ENCODE measurements at places on chromosomes 6 and 20.

GRCh38 chr6:130421585-130421984, 55.8 kb downstream of the TMEM200A start:
- no peak for DNase-seq

DNA sequence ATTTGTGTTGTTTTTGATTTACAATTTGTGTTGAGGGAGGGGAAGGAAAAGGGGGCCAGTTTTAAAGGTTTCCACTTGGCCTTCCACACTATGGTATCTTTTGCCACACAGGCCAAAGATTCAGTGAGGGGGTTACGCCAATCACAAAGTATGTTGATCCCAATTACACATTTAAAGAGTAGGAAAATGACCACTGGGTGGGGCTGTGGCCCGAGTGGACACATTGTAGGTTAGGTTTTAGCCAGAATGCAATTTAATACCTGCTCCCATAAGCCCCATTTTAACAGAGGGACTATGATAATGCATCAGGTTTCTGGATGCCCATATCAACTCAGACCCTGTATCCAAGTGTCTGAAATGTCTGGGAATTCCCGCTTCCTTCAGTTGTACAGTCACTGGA, 15.6 kb downstream of the VGLL2 start:
- DNase-seq = no peak

- no peak for DNase-seq
Measured at GRCh38 chr6:139486476-139486799, 112.0 kb upstream of the CITED2 start.

DNA sequence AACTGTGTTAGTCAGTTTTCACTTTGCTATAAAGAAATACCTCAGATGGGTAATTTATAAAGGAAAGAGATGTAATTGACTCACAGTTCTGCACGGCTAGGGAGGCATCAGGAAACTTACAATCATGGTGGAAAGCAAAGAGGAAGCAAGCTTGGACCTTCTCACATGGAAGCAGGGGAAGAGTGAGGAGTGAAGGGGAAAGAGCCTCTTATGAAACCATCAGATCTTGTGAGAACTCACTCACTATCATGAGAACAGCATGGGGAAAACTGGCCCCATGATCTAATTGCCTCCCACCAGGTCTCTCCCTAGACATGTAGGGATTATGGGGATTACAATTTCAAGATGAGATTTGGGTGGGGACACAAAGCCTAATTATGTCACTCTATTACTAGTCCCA, 41.3 kb upstream of the PLAGL1 start:
- no peak for DNase-seq

DNA sequence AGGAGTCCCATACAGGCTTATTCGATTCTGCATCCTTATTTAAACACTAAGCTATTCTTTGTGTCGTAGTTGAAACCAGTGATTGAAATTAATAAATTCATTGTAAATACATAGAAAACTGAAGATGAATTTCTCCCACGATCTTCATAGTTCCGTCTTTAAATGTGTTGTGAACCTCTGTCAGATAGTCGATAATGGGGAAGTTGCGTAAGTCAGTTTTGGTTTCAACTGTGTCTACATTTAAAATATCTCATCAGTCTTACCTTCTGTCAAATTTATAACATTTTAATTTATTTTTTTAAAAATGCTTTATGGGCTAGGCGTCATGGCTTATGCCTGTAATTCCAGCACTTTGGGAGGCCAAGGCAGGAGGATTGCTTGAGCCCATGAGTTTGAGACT, 12.7 kb downstream of the STX11 start:
- no peak for DNase-seq

DNA sequence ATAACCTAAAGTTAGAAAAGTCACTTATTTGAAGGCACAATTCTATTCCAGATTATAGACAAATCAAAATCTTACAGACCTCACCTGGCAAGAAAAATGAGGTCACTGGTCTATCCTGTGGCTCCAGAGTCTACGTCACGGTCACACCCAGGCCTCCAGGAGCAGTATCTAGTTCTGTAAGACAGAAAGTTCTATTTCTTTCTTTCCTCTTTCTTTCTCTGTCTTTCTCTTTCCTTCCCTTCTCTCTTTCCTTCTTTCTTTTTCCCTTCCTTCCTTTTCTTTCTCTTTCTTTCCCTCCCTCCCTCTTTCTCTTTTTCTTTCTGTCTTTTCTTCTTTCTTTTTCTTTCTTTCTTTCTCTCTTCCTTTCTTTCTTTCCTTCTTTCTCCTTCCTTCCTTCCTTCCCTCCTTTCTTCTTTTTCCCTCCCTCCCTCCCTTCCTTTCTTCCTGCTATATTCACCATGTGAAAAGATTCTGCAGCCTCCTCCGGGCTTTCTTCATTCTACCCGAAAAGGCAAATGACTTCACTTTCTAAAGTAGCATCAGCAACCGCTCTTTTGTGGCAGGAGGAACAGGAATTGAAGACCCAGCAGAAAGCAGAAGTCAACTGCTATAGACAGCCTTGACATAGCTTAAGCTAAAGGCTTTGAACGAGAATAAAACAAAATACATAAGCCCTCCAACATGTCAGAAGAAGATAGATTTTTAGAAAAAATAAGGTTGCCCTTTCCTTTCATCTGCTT, 83.9 kb upstream of the SIRPG start:
- DNase-seq = no peak

DNA sequence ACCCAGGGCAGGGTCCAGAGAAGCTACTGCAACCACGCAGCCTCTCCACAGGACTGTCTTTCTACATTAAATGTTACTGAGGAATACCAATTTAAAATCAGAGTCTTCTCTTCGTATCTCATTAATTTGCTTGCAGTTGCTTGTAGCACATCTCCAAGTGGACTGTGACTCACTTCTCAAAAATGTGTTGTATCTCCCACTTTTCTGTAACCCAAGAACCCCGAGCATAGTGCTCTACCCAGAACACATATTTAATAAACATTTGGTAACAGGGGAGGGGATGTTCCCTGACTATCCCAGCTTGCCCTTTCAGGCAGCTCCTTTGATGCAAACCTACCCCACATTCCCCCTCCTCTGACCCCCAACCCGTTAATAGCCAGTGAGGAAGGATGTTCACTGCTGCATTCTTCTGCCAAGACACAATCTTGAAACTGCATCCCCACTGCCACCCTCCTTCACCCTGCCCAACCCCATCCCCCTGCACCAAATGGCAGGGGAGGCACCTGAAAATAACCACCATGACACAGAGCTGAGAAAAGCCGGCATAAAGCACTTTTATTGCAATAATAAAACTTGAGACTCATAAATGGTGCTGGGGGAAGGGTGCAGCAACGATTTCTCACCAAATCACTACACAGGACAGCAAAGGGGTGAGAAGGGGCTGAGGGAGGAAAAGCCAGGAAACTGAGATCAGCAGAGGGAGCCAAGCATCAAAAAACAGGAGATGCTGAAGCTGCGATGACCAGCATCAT, 24.2 kb downstream of the FKBP1A start:
- no peak for DNase-seq

GRCh38 chr6:6557504-6557839, 31.0 kb upstream of the LY86 start:
- no peak for DNase-seq

- DNase-seq = no peak
Measured at GRCh38 chr6:42572523-42572922, 8.7 kb downstream of the UBR2 start.

GRCh38 chr6:33343953-33344611, 26.5 kb upstream of the ZBTB22 start:
- no peak for DNase-seq

DNA sequence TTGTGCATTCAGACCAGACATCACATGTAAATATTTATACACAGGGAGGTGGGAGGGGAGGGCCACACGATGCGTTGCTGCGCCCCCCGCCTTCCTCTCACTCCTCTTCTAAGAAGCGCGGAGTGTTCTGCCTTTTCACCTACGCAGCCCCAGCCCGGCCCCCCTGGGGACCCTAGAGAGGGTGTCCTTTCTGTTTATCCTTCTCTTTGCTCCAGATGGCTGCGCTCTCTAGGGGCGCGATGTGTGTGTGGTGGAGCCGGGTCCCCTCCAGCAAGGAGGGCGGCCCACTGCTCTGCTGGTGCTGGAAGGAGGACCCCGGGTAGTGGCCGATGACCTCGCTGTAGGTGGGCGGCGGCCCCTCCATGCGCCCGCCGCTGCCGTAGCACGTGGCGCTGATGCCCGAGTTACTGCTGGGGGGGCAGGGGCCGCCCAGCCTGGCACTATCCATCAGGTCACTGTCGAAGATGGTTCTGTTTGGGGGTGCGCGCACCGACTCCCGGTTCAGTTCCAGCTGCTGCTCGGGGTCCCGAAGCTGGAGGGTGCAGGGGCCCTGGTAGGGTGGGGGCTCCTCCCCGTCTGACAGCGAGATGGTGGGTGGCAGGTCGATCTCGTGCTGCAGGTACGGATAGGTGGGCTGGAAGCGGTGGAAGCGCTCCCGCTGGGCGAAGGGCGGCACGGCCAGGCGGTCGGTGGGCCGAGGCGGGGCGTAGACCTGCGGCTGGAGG, 31.8 kb upstream of the ZBP1 start:
- DNase-seq = no peak

- no peak for DNase-seq
Measured at GRCh38 chr6:157302736-157303135, 20.6 kb downstream of the TMEM242 start.

DNA sequence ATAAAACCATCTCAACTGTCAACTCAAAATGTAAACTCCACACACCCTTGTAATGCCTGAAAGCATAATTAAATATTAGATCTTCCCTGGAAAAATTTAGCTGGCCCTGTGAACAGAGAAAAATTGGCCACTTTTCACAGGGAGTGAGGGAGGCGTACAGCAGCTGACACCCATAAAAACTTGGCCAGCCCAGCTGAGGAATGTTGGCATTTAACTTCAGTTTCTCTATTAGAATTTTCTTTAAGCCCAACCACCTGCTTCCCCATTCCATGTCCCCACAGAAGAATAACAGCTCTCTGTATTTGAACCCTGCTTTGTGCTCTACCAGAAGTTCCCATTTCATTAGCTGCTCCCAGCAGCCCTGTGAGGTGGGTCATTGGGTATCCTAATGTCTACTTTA, 41.0 kb downstream of the PKHD1 start:
- DNase-seq = no peak

GRCh38 chr20:23002276-23002675, 32.8 kb upstream of the SSTR4 start:
- no peak for DNase-seq

- no peak for DNase-seq
Measured at GRCh38 chr6:156731396-156731795, 45.8 kb upstream of the ARID1B start.

DNA sequence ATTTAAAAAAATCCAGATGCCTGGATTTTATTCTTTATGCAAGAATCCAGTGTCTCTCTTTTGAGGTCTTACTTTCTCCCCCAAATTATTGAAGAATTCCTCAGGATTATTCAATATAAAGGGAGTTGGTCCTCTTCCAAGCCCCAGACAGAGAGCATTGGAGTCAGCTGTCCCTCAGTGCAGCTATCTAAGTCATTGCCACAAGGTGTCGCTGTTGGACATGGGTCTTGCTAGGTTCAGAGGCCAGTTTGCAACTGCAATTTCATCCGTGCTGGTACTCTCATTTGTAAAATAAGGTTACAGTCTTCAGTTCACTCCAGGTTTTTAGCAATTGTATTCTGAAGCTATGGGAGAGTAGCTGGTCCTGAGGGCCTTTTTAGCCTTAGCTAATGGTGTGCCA, 27.8 kb downstream of the CCN2 start:
- no peak for DNase-seq

- DNase-seq = no peak
Measured at GRCh38 chr20:12051206-12052163, 133.8 kb downstream of the BTBD3 start.

DNA sequence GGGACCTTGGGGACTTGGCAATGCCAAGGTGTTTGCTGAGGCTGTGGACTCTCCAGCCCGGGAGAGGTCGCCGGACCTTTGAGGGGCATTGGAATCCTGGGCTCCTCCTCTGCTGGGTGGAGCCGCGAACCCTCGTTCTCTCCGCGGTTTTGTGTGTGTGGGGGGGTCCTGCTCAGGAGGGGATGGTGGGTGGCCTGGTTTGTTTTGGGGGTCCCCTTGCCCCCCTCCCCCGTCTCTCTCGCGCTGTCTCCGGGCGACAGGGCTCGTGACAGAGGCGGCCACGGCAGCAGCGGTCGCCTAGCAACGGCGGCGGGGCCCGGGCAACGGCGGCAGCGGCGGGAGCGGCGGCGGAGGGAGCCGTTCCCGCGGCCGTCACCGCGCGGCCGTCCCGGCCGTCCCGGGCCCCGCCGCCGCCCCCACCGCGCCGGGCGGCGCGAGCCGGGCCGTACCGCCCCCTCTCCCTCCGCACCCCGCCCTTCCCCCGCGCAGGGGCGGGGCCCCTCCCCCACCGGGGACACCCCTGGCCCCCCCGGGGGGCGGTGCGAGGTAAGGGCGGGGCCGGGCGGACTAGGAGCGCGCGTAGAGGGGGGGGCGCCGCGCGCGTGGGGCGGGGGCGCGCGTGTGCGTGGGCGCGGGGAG, 7.8 kb downstream of the SYNGAP1 start:
- DNase-seq = peak; percentile 69

GRCh38 chr6:105453968-105454367, 51.1 kb upstream of the PREP start:
- no peak for DNase-seq

GRCh38 chr6:77430504-77430903, 32.8 kb downstream of the HTR1B start:
- no peak for DNase-seq

All from activated gamma-delta T cell (primary cell).